ENCODE measurements at places on chromosomes 12 and 14.

GRCh38 chr14:68412505-68413465, 380.1 kb downstream of the ZFP36L1 start:
- no peak for DNase-seq

DNA sequence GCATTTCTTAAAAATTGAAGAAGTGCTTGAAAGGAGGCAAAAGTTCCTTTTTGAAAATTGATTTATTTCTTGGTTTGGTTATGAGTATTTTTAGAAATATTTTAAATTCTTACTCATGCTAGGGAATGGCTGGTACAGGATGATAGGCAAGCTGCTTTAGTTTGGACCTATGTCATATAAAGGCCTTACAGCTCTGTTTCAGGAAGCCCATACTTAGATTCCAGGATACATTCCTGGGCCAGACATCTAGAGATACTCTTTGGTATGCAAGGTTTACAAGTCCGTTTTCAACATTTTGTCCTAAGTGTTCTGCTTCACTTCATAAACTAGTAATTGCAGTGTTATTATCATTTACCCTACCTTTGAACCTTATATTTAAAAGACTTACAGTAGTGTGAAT, 186.8 kb downstream of the FUT8 start:
- no peak for DNase-seq

DNA sequence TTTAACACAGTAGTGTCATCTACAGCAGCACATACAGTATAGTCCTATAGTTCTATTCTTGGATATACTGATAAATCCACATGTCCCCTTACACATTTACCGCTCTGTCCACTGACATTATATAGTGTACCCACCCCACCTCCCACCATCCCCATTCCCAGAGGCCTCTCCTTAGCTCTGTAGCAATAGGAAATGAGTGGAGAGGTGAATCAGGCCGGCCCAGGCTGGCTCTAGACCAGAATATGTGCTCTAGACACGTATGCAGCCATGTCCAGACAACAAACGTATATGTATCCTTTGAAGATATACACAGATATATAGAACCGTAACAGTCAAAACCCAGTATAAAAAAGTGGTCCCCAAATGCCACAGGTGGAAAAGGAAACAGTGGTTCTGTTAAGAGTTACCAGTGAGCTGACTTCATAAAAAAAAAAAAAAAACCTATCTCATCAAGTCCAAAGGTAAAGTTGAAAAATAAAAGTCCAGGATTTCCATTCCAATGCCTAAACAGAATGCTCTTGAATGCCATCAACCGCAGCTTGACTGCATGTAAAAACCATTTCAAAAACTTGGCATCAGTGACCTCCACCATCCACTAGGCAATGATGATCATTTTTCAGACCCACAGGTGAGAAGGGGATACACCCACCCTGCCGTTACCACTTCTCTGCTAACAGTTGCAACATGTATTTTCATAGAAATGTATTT, 16.7 kb downstream of the EGLN3 start:
- DNase-seq = no peak

GRCh38 chr12:132064631-132065030, 79.5 kb downstream of the DDX51 start:
- DNase-seq = no peak

DNA sequence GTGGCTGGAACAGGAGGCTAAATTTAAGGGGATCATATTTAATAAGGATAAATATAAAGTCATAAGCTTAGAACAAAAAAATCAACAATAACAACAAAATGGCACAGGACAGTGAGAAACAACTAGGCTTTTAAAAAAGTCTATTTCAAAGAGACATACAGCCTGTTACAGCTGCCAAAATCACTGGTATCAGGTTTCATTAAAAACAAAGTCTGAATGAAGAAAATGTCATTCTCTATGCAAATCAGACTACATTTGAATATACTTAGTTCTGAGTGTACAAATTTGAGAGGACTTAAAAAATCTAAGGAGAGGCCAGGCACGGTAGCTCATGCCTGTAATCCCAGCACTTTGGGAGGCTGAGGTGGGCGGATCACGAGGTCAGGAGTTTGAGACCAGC, 44.0 kb downstream of the TFCP2 start:
- DNase-seq = no peak

DNA sequence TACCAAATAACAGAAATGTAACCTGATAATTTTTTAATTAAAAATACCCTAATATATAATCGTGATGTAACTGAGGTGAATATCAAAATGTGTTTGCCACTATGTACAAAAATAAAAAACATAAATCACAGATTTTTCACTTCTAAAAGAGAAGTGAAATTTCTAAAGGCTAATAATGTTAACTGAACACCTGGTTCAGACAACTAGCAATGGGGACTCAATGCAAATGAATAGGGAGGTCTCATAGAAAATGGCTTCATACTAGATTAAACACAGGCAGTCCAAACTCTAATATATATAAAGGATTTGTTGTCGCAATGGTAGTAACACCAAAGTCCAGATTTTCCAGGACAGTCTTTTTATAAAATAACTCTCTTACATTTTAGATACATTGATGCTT, 365.4 kb upstream of the ATP2B1 start:
- no peak for DNase-seq
